Stimulated activated CD8-positive, alpha-beta memory T cell treated with anti-CD3 and anti-CD28 coated beads, Interleukin-15, amount 100 ng/mL, for 48 hours (primary cell): ENCODE measurements at places on chromosomes 3 and 15.

- DNase-seq, result peak; percentile 11
Observed at GRCh38 chr15:56869573-56869972, 48.9 kb upstream of the TCF12 start.

DNA sequence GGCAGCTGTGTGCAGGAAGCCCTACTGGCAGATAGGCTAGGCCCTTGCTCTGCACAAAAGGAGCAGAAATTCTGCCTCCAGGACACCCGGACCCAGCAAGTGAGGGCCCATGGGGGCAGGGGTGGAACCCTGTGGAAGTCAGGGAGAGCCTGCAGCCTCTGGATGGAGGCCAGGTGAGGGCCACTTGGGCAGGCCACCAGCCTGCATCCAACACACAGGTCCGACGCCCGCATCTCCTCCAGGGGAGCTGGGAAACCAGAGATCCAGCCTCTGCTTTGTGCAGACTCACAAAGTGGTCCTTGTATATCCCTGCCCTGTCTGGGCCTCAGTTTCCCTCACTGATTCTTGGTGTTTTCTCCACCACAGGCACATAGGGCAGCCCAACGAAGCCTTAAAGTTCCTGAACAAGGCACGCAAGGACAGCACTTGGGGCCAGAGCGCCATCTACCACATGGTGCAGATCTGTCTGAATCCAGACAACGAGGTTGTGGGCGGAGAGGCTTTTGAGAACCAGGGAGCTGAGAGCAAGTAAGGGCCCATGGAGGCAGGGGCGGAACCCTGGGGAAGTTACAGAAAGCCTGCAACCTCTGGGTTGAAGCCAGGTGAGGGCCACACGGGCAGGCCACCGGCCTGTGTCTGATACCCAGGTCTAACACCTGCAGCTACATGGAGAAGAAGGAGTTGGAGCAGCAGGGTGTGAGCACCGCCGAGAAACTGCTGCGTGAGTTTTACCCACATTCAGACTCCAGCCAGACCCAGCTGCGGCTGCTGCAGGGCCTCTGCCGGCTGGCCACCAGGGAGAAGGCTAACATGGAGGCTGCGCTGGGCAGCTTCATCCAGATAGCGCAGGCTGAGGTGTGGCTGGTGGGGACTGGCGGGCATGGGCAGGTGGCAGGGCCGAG lies 16.6 kb downstream of the CSRNP1 start:
- no peak for DNase-seq

- no peak for DNase-seq
Observed at GRCh38 chr3:95506174-95506573, 1308.2 kb upstream of the EPHA6 start.

DNA sequence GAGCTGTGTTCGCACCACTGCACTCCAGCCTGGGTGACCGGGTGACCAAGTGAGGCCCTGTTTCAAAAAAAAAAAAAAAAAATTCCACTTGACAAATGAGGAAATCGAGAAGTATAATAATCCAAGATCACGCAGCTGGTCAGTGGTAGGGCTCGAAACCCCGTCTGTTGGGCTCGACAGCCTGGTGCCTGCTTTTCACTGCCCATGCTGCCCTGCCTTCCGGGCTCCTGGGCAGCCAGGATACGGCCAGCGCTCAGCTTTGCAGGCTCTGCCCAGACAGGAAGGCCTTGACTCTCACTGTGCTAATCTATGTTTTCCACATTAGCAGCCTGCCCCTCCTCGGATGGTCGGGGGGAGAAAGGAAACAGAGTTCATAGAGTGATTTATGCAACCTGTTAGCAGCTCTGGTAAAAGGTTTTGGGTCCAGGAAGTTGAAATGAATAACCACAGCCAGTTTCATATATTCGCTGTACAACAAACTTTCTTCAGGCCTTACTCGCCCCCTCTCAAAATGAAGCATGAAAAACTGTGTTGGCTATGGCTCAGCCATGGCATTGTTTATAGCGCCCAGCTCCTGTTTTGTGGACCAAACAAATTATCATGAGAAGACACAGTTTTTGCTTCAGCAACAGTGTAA lies 108.8 kb downstream of the XXYLT1 start:
- no peak for DNase-seq

DNA sequence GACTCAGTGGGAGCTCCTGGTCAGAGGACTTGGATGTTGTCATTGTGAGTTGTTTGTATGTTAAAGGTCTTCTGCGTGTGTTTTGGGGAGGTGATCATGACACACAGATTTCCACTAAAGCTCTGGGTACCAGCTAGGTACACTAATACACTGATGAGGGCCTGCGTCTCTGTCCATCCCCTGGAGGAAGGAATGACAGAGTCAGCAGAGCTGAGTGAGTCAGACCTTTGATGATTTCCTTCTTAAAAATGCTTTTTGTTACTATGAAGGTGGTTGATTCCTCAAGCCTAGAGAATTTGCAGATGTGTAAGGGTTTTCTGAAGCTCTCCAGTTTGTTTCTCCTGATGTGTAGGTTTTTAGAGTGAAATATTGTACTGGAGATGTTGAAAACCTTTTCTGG lies 424.1 kb upstream of the TPM1 start:
- DNase-seq, result no peak

GRCh38 chr3:2156244-2156847 lies 57.7 kb downstream of the CNTN4 start:
- DNase-seq, result no peak

DNA sequence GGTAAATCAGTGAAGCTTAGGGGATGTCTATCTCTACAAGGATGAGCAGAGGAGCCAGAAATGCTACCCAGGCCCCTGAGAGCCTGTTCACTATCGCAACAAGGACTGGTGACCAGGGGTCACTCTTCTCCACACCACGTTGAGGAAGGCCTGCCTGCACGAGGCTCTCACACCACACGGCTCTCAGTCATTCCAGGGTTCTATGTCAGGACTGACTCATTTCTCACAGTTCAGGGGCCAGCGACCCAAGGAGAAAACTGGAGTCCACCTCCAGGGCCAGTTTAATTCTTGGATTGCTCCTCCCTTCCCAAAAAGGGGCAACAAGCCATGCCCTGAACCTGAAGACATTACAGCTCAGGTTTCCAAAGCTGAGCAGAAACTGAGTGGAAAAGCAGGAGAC lies 33.9 kb downstream of the ANP32A start:
- no peak for DNase-seq

GRCh38 chr15:92117261-92117731 lies 263.8 kb downstream of the SLCO3A1 start:
- no peak for DNase-seq

DNA sequence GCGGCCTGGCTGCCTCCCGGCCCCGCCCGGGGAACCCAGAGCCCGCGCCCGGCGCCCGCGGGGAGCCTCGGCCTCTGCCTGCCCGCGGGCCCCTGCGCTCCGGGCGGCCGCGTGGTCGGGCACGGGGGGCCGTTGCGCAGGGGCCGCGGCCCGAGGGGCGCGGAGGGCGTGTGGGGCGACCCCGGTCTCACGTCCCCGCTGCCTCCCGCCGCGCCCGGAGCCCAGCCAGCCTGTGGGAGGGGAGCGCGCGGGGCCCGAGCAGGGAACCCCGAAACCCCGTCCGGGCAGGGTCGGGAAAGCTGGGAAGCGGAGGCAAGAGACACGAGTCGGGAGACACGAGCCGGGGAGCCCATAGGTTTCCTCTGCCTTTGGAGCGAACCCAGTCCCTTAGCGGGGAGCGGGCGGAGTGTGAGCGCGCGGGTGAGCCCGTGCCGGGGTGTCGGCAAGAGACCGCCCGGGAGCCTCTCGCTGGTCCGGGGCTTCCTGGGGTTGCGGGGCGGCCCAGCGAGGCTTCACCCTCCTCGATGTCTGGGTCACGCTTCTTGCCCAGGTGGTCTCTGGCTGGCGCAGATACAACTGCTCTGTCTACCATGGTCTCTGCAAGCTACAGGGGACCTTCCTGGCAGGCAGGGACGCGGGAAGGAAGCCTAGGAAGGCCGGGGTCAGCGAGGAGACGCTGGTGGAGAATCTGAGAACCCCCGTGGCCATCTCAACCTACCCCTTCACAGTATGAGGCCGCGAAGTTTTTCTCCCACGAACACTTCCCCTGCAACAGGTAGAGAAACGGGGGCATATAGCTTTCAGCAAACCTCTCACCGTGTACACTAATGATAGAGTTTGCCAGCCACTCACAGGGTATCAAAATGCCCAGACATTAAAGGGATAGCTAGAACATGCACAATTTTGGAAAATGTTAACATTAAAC lies 586 bp downstream of the LRRK1 start:
- no peak for DNase-seq

GRCh38 chr3:42314411-42314810 lies 48.4 kb upstream of the CCK start:
- DNase-seq, result no peak

DNA sequence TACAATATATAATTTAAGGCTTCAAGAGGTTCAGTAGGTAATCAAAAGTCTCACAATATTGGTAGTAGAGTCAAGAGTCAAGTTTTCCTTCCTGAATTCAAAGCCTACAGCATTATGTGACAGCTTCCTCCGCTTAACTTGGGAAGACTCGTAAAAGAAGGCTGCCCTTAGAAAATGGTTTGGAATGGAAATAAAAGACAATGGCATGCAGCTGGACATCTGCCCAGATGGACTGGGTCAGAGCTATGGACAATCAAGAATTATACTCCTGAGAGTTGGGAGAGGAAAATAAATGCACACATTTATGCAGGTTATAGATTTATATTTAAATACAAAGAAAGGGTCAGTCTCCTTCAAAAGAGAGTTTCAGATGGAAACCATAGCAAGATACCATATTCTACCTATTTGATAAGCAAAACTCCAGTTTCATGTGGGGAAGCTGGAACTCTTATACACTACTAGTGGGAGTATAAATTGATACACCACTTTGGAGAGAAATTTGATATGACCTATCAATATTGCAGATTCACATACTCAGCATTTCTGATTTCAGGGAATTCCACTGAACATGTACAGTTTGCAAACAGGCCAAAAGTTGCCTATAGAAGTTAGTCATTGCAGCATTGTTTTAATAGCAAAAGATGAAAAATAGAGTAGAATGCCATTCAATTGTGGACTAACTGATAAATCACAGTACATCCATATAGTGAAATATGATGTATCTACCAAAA lies 6.1 kb downstream of the CRYBG3 start:
- DNase-seq, result no peak

GRCh38 chr15:89993349-89993748 lies 7.8 kb upstream of the ZNF710 start:
- DNase-seq, result no peak

DNA sequence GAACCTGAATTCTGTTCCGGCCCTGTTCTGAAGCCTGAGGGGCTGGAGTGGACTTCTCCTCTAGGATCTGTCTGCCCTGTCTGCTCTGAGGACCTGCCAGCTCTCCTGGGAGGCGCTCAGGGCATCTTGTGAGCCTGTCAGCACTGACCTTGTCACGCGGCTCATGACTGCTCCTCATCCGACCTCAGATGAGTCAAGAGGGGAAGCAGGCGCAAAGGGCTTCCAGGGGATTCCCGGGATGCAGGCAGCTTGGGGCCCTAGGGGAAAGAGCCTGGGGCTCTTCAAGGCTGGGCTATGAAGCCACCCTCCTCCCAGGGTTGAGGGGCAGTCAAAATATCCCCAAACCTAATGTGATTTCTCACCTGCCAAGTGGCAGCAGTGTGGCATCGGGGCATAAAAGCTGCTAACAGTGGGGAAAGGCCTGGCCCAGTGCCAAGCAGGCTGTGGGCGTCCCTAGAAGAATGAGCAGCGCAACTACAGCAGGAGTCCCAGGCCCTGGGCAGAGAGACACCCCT lies 27.6 kb upstream of the ANKDD1A start:
- peak; percentile 59 for DNase-seq

GRCh38 chr15:96818861-96819260 lies 488.4 kb downstream of the NR2F2 start:
- no peak for DNase-seq

GRCh38 chr3:2923390-2923789 lies 186.8 kb downstream of the IL5RA start:
- no peak for DNase-seq

- DNase-seq, result no peak
Observed at GRCh38 chr15:79065361-79065705, 25.2 kb downstream of the RASGRF1 start.

DNA sequence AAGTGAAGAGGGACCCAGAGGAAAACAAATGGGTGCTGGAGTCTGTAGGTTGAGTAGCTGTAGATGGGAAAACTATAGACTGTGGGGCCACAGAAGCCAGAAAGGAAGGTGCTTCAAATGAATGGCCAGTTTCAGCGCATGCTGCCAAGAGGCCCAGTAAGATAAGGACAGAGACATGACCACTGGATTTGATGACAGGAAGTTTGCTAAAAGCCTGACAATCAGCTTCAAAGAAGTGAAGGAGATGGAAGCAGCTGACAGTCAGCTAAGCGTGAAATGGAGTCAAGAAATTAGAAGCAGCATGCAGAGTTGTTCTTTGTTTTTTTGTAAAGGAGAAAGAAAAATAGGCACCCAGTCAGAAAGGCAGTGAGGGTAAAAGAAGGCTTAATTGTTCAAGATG lies 24.9 kb downstream of the TXNRD3 start:
- no peak for DNase-seq

- DNase-seq, result no peak
Observed at GRCh38 chr15:29911705-29912104, 89.4 kb upstream of the TJP1 start.

DNA sequence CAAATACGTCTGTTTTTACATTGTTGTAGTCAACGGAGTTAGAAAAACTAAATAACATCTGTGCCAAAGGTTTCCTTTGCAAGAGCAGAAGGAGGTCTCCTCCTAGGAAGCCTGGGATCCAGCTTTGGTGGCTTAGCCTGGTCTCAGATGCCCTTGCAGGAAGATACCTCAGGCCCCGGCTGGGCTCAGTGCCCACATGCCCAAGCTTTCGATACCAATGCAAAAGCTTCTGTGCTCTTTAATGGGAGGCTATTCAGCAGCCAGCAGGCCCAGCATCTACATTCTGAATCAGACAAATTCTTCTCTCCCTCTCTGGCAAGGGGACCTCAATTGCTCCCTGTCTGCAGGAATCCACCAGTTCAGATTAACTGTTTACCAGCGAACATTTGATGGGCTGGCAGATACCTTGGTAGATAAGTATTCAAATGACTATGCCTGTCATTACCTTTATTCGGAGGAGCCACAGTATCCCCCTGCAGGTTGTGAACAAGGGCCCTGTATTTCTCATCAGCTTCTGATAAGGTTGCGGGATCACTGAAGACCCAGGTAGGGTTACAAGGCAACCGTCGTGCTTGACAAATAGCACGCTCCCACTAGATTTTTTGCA lies 180.1 kb upstream of the KBTBD8 start:
- no peak for DNase-seq

GRCh38 chr15:64381000-64381751 lies at the start of gene PCLAF:
TSS of gene PCLAF (minus strand) at chr15:64381441. CDS start at chr15:64381371, 70 bp downstream.
- DNase-seq, result peak; percentile 94

GRCh38 chr15:90989040-90989768 lies 5.1 kb downstream of the PRC1 start:
- DNase-seq, result no peak

GRCh38 chr3:116005404-116005803 lies 382.1 kb downstream of the GAP43 start:
- no peak for DNase-seq

DNA sequence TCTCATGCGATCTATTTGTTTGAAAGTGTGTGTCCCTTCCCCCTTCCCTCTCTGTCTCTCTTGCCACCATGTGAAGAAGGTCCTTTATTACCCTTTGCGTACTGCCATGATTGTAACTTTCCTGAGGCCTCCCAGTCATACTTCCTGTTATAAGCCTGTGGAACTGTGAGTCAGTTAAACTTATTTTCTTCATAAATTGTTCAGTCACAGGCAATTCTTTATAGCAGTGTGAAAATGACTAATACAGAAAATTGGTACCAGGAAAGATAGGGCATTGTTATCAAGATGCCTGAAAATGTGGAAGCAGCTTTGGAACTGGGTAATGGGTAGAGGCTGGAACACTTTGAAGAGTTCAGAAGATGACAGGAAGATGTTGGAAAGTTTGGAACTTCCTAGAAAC lies 743.7 kb upstream of the NECTIN3 start:
- DNase-seq, result no peak
